ENCODE measurements at places on chromosomes 3 and 15.

DNA sequence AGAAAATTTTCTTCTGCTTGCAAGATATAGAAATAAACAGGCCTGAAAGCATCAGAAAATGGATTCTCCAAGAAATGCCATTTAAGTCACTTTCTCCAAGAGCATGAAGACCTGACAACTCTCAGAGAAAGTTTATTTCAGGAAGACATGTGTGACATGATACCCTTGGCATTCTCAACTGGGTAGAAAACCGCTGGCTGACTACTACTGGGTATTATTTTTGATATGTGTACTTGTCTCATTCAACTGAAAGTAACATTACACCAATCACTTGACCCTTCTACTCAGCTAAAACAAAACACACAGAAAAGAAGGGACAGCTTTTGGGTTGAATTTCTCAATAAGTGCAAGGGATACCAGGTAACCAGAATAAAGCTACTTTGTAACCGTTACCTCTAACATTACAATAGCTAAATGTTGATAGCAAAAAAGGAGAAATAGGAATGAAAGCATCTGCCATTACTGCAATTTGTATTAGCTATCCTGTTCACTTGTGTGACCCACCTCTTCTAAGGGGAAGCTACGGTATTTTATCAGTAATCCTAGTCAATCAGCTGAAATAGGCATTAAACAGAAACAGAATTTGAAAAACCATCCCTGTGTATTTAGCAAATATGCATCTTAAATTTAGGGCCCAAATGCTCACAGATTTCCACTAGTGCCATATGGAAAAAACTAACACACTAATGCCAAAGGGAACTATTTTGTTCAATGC is 7.3 kb downstream of the TRA2B start:
- no peak for DNase-seq

GRCh38 chr3:22542311-22542710 is 660.8 kb upstream of the UBE2E2 start:
- no peak for DNase-seq

DNA sequence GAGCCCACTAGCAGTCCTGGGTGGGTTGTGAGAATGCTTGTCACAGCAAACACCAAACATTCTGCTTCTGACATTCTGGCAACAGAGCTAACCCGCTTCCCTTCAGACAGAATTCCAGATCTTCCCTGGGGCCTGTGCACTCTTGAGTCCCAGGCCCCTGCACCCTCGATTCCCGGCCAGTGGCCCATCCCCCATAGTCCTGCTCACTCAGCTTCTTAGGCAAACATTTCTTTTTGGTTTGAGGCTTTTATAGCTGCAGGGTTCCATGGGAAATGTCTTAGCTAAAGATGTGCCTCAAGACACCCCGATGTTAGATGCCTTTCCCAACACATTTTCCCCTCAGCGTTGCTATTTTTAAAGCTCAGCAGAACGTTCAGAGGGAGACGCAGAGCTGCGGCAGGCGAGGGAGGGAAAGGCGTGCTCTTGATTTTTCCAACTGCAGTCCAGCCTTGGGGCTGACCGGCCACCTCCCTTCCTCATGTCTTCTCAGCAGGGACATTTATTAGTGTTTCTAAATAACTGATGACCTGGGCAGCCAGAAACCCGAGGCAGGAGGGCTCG is 35.2 kb downstream of the ABTB1 start:
- DNase-seq, result no peak

DNA sequence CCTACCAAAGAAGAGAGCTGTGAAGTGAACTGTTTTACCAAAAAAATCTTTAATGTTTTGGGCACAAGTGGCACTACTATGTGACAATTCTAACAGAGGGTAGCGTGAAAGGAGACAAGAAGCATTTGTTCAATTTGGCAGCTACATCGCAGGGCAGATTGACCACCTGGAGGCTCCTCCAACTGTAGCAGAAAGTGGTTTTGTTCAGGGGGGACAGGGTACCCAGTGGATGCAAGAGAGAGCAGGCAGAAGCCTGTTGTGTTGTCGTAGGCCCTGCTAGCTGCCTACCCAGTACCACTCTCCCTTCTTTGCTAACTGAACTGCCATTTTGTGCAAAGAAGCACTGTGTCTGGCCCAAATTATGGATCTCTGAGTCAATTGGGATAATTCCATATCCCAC is 54.8 kb upstream of the SYN2 start:
- no peak for DNase-seq

DNA sequence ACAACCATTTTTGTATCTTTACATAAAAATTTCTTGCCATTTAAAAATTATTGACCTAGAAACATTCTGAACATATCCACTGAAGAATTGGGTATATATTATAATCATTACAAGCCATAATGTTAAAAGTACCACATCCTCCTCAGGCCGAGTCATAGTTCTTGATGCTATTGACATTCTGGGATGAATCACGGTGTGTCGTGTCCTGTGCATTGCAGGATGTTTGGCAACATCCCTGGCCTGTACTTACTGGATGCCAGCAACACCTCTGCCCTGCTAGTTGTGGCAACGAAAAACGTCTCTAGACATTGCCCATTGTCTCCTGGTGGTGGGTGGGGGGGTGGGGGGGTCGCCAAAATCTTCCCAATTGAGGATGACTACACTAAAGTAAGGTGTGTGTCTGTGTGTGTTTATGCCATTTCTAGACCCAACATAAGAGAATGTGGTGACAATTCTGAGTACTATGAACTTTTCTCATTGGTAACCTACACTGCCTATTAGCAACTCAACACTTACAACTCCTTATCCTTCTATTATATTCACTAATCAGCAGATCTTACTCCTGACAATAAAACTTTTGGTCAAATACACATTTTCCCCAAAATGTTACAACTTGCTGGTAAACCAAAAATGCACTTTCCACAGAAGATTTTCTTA is 471.6 kb downstream of the FOXP1 start:
- peak; percentile 56 for DNase-seq

DNA sequence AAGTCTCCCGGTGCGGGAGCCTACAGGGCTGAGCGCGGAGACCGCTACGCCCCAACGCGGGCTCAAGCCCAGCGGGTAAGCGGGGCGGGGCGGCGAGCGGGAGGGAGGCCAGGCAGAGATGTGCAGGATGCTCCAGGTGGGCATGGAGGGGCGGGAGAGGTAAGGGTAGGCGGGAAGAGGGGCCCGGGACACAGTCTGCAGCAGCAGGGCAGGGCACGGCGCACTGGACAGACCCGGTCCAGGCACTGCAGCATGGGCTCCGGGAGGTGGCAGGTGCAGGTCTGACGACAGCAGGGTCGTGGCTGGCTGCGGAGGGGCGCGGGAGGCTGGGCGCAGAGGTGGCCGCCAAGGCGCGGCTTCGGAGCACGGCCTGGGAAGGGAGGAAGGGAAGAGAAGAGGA is 102.8 kb downstream of the GABRB3 start:
- no peak for DNase-seq

DNA sequence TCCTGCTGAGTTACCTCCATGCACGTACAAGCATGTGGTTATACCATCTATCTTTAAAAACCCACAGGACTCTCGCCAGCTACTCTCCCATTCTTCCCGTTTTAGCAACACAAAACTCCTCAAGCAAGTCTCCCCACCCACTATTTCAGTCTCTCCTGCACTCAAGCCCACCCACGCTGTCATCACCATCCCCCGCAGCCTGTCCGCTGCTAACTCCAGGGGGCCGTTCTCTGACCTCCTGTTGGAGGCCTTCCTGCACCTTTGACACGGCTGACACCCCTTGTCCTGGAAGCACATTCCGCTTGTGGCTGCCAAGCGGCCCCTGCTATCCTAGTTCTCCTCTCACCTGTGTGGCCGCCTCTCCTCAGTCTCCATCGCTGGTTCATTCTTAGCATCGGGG is 7.5 kb upstream of the PCSK6 start:
- DNase-seq, result no peak

- no peak for DNase-seq
These were observed 33.0 kb upstream of the SLC12A8 start for GRCh38 chr3:125245521-125245920.

GRCh38 chr15:28018291-28019044 is 80.6 kb downstream of the OCA2 start:
- no peak for DNase-seq

GRCh38 chr3:42123012-42123581 is 31.9 kb downstream of the TRAK1 start:
- no peak for DNase-seq

GRCh38 chr15:58628206-58628947 is 121.1 kb downstream of the ADAM10 start:
- no peak for DNase-seq

- no peak for DNase-seq
These were observed 1346.4 kb downstream of the ROBO1 start for GRCh38 chr3:78421247-78421966.

- DNase-seq, result peak; percentile 21
These were observed 224.7 kb downstream of the KLF13 start for GRCh38 chr15:31551323-31551722.
